ENCODE measurements at places on chromosomes 13 and 19. TPM values are rescaled to one million over a fixed set of nuclear protein-coding genes. Genes with fewer than 3 reads are reported as not detected.
A peak's percentile ranks its signal among the peaks of the same experiment; 100 is the strongest.

DNA sequence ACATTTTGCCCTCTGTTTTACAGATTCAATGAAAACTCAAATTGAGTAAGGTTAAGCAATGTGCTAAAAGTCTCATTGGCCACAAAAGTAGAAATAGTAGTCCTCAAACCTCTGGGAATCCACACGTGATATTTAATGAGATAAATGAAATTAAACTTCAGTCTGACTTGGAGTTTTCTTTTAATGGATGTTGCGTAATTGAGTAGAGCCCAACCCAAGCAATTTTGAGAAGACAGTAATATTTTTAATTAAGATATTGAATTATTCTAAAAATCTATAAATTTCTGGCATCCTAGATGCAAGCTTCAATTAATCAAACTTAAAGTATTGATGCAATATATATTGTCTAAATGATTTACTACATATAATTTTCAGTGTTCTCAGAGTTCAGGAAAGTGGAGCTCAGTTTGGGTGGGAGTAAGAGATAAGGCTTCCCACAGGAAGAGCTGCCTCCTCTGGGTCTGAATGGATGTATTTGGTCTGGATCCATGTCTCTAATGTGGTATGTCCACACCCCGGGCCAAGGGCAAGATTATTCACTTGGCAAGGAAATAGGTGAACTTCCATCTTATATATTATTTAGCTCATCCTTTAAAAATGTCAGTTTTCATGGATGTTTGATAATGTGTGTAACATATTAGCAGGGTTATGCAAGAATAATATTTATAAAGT lies 6.9 kb downstream of the MBNL2 start:
- peaks cover 4% of the 10 kb centered on the region for H3K36me3 ChIP-seq
- no peak overlapping the region for H3K4me3 ChIP-seq
- no peaks in the 10 kb centered on the region for H3K27me3 ChIP-seq

DNA sequence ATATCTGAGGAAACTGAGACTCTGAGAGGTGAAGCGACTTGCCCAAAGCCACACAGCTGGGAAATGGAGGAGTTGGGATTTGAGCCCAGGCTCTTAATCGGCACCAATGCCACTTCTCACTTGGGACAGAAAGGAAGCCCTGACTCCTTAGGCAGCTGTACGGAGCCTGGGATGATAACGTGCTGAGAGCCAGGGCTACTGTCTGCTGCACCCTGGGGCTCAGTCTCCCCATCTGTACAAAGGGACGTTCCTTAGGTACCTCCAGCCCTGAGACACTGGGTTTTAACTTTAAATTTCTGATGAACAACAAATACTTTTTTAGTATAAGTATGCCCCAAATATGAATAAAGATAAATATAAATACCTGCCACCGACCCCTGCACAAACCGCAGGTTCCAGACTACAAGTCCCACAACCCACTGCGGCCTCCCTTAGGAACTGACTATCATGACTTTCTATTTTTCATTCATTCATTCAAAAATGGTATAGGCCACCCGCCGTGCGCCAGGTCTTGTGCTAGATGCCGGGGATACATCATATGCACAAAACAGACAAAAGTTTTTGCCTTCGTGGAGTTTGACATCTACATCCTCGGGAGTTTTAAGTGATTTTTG lies 776 bp upstream of the NCLN start:
- peaks cover 35% of the 10 kb centered on the region for H3K36me3 ChIP-seq
- H3K4me1 ChIP-seq = peaks cover 60% of the 10 kb centered on the region
- no peaks in the 10 kb centered on the region for H3K27me3 ChIP-seq
- peak; percentile 89 for DNase-seq
- peak overlapping the region; percentile 91 for H3K27ac ChIP-seq

DNA sequence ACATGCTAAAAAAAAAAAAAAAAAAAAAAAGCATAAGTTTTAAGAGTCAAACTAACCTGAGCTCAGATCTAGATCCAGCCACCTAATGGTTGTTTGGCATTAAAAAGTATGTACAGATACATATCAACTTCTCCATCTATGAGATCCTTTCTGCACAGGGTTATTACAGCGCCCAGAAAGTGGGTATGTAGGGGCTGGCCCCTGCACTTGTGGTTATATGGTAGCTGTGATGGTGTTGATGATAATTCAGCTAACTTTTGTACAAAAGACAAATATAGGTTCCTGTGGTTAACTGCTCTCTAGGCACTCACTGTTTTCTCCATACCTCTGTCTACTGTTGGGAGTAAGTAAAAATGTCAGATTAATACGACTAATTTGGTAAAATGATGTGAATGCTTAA lies 81.7 kb downstream of the TNFRSF19 start:
- no peak for DNase-seq
- no peak overlapping the region for H3K4me3 ChIP-seq
- H3K27me3 ChIP-seq = peaks cover 50% of the 10 kb centered on the region
- no peaks in the 10 kb centered on the region for H3K36me3 ChIP-seq
- no peak overlapping the region for H3K27ac ChIP-seq
- H3K4me1 ChIP-seq = peaks cover 14% of the 10 kb centered on the region

DNA sequence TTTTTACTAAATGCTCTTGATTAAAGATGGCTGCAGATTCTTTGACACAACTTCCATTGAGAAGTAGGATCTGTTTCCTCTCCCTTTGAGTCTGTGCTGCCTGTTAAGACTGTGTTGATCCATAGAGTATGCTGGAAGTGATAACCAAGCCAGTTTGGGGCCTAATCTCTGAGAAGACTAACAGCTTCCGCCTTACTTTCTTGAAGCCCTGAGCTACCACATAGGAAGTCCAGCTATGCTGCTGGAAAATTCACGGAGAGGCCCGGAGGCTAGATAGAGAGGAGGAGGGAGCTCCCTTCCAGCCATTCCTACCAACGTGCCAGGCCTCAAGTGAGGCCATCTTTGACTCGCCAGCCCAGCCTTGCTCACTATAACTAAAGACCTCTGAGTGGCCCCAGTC lies 12.5 kb downstream of the RAP2A start:
- no peaks in the 10 kb centered on the region for H3K27me3 ChIP-seq
- H3K27ac ChIP-seq = no peak overlapping the region
- peaks cover 34% of the 10 kb centered on the region for H3K36me3 ChIP-seq
- H3K4me1 ChIP-seq = peaks cover 1% of the 10 kb centered on the region

- H3K4me1 ChIP-seq = no peaks in the 10 kb centered on the region
- H3K27me3 ChIP-seq = no peaks in the 10 kb centered on the region
- H3K36me3 ChIP-seq = no peaks in the 10 kb centered on the region
- H3K27ac ChIP-seq = no peak overlapping the region
- no peak for DNase-seq
- no peak overlapping the region for H3K4me3 ChIP-seq
These were observed 259.4 kb downstream of the FGF14 start for GRCh38 chr13:102142473-102142826.

GRCh38 chr13:70330697-70331361 lies 222.6 kb upstream of the KLHL1 start:
- no peak for DNase-seq
- no peaks in the 10 kb centered on the region for H3K4me1 ChIP-seq
- no peaks in the 10 kb centered on the region for H3K27me3 ChIP-seq
- H3K27ac ChIP-seq = no peak overlapping the region

DNA sequence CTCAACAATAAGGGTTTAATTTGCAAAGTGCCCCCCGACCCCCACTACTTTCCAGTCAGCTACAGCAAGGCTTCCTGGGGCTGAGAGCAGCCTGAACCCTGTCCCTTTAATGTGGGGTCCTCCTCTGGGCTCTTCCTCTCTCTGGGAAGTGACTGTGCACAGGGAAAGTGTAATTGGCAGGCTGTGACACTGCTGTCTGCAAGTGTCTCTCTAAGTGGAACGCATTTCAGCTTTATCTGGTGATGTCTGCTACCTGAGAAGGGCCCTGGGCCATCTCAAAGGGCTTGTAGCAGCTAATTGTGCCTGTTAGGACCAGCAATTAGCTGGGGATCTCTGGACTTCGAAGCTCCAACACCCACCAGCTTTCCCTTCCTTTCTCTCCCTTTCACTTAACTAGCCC lies 406.6 kb downstream of the TSHZ3 start:
- no peaks in the 10 kb centered on the region for H3K36me3 ChIP-seq
- H3K4me3 ChIP-seq = no peak overlapping the region
- H3K4me1 ChIP-seq = no peaks in the 10 kb centered on the region

GRCh38 chr13:32045537-32045936 lies 14.0 kb downstream of the FRY start:
- no peak overlapping the region for H3K27ac ChIP-seq
- no peak for DNase-seq
- H3K4me1 ChIP-seq = peaks cover 8% of the 10 kb centered on the region
- peaks cover 6% of the 10 kb centered on the region for H3K27me3 ChIP-seq
- no peak overlapping the region for H3K4me3 ChIP-seq

- H3K4me1 ChIP-seq = no peaks in the 10 kb centered on the region
- no peaks in the 10 kb centered on the region for H3K27me3 ChIP-seq
- H3K4me3 ChIP-seq = no peak overlapping the region
- H3K27ac ChIP-seq = no peak overlapping the region
- DNase-seq = no peak
- no peaks in the 10 kb centered on the region for H3K36me3 ChIP-seq
These were observed 55.9 kb downstream of the ZNF431 start for GRCh38 chr19:21197590-21198295.

GRCh38 chr13:91904005-91904404 lies 505.6 kb downstream of the GPC5 start:
- no peaks in the 10 kb centered on the region for H3K36me3 ChIP-seq
- no peaks in the 10 kb centered on the region for H3K4me1 ChIP-seq
- no peak overlapping the region for H3K27ac ChIP-seq
- H3K27me3 ChIP-seq = no peaks in the 10 kb centered on the region
- no peak overlapping the region for H3K4me3 ChIP-seq

DNA sequence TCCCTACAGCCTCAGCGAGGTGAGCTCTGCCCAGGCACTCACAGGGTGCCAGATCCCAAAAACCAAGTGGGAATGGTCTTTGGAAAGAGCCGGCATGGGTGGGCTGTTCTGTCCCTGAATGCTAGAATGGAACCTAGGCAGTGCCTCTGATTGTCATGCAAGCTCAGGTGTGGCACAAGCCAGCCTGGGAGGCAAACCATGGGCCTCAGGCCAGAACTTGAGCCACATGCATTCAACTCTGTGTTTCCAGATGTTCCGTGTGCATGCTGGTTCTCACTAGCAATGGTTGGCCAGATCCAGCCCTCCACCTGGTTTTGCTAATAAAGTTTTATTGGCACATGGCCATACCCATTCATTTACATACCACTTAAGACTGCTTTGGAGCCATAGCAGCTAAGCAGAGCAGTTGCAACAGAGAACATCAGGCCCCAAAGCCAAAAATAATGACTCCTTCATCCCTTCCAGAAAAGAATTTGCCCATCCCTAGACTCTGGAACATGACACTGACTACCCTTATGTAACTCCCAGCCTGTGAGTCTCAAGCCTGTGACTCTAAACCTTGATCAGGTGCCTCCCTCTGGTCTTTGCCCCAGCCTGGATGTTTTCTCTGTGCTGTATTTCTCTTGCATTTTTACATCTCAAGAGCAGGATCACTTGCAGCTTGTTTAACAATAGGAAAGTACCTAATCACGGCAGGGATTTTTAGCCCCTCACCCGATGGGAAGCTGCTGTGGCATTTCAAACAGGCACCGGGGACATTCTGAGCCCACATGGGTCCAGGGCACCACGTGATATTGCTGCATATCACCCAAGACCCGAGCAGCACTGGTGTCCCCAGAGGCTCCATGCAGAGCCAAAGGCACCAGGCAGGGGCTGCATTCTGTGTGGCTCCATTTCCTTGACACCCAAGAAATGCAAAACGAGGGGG lies 55.4 kb upstream of the USE1 start:
- no peak for DNase-seq
- H3K4me1 ChIP-seq = peaks cover 14% of the 10 kb centered on the region
- H3K36me3 ChIP-seq = peaks cover 63% of the 10 kb centered on the region
- peak overlapping the region; percentile 47 for H3K27ac ChIP-seq
- no peak overlapping the region for H3K4me3 ChIP-seq
- H3K27me3 ChIP-seq = no peaks in the 10 kb centered on the region

DNA sequence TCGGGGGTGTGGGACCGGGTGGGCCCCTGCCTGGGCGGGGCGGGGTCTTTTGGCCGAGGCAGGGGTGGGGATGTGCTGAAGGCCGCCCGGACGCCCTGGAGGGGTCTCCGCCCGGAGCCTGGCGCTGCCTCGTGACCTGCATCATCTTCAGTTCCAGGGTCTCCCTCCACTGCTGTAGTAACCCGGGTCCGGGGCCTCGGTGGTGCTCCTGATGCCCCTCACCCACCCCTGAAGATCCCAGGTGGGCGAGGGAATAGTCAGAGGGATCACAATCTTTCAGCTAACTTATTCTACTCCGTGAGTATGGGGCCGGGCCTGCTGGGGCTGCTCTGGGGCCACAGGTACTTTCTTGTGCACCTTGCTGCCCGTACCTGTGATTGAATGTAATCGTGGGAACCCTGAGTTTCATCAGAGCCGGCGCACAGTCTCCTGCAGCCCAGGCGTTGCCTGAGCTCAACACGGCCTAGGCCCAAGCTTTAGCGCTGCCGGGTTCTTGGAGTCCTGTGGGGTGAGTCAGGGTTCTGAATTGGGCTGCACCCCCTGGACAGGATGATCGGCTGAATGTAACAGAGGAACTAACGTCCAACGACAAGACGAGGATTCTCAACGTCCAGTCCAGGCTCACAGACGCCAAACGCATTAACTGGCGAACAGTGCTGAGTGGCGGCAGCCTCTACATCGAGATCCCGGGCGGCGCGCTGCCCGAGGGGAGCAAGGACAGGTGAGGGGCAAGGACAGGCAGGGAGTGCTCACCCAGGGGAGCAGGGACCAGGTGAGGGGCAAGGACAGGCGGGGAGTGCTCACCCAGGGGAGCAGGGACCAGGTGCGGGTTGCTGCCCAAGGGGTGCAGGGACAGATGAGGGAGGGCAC lies 10.5 kb downstream of the PEAK3 start:
- H3K4me1 ChIP-seq = peaks cover 40% of the 10 kb centered on the region
- H3K36me3 ChIP-seq = peaks cover 25% of the 10 kb centered on the region
- DNase-seq = no peak
- peak overlapping the region; percentile 90 for H3K4me3 ChIP-seq
- H3K27ac ChIP-seq = peak overlapping the region; percentile 85

The FFAR1 gene
- total RNA-seq = not detected

The CEBPA gene
- 0.23 TPM for total RNA-seq
